ENCODE measurements at places on chromosomes 12 and 14.
A peak's percentile ranks its signal among the peaks of the same experiment; 100 is the strongest.

GRCh38 chr12:49359671-49360070 is 7.6 kb upstream of the SPATS2 start:
- no peak for DNase-seq

DNA sequence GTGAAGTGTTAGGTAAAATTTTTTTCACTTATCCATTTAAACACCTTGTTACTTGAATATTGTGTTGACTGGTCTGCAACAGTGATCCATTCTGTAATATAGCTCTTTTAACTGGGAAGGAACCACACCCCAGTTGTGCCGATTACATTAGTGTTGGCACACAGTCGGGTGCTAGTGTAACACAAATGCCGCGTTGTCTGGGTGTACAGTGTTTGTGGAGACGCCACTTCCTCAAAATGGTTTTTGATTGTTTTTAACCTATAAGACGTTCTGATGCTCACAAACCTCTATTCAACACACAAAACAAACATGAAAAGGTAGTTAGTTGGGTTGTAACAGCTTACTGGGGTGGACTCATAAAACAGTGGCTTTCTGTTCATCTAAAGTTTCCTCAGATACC is 48.0 kb upstream of the TRAF3 start:
- no peak for DNase-seq

DNA sequence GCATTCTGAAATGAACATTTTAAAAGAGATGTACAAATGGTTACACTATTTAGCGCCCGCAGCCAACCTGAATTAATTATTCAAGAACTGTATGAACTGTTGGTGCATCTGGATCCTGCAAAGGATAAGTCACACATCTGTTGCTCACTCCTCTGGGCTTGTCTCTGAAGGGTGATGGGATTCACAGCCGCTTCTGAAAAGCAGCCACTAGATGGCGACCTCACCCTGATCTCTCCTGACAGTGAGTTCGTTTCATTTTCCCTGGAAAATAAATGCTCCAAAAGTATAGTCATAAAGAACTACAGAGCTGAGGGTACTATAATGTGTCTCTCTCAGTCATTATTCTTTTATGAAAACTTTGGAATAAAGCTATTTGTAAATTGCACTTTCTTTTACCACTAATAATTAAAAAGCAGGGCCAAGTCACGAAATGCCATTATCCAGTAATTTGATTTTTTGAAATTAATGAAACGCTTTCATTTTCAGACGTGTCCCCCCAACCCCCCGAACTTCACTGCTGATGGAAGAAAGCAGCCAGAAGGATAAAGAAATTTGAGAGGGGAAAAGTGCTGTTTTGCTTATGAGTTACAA is 789.6 kb downstream of the NRXN3 start:
- DNase-seq = peak; percentile 57

DNA sequence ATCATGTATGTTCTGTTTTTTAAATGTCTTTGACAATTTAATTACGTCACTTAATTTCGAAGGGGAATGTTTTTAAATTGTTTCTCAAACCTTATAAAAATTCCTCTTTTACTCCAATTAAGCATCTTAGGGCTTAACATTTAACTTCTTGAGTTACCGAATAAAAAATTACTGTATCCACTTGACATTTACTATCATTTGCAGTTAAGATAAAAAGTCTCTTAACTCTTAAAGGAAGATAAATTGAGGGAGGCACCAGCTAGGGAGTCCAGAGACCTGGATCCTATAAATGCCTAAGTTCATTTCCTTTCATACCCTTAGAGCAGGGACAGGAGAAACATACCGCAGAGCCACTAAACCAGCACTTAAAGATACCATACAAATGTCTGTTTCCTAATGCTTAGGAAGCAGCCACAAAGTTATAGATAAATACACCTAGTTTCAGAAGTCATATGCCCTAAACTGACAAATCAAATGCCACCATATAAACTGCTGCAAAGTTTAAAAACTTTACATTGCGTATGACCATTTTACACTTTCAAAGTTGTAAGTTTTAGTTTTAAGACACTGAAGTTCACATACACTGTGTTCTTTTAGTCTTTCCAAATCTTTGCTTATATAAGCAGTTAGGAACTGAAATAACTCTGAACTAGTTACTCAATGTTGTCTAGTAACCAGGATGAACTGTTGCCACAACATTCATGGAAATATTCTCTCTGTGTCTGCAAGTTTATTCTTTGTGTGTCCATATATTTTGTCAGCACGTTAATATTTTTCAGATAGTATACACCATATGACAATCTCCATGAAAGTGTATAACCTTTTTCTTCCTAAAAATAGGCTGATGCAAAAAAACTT is 71.2 kb downstream of the GALNT4 start:
- no peak for DNase-seq

DNA sequence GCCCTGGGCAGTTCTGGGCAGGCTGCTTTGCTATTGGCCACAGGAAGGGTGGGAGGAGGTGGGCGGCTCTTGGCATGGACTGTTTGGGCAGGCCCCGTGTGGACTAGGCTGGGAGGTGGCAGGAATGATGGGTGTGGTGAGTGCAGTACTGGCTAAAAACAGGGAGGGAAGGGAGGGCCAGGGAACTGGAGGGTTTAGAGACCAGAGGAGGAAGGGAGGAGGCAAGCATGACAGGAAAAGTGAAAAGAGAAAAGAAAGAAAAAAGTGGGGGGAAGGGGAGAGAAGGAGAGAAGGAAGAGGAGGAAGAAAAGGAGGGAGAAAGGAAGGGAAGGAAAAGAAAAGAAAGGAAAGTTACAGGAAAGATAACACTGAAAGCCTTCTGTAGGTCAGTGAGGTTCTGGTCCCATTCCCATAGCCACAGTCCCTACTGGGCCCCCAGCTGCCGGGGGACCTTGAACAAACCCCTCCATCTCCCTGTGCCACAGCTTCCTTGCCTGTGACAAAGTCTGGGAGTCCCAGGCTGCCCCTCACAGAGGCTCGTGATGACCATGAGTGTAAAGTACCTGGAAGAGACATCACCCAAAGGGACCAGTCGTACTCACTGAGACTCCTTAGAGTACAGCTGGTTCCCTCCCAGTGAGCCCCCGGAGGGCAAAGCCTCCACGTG is 1.1 kb upstream of the C14orf132 start:
- DNase-seq = no peak
